Activated gamma-delta T cell treated with anti-CD3 and anti-CD28 coated beads, Interleukin-2, amount 50 U/mL, for 16 hours (primary cell): ENCODE measurements at places on chromosomes 3 and 15.

- no peak for DNase-seq
Observed at GRCh38 chr15:50970524-50970923, 62.0 kb downstream of the AP4E1 start.

DNA sequence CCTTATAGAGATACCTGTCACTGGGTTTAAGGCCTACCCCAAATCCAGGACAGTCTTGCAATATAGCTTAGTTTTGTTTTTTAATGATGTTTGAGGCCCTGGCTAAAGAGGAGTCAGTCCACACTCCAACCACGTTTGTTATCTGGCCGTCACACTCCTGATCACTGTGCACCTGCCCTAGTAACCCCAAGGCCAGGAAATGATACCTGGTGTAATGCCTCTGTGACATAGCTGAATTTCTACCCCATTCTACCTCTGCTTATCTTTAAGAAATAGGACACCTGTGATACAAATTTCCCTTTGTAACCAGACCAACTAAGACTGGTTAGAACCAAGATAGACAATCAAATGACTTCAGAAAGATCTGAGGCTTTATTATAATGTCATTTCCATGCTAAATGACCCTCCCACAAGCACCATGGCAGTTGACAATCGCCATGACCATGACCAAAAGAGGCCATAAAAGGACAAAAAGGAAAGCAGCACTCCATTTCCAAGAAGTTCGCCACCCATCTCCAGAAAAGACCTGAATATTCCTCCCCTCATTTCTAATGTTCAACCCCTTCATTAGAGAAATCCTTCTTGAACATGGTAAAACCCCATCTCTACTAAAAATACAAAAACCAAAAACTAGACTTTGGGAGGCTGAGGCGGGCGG lies 4.8 kb upstream of the RTP3 start:
- DNase-seq, result no peak

DNA sequence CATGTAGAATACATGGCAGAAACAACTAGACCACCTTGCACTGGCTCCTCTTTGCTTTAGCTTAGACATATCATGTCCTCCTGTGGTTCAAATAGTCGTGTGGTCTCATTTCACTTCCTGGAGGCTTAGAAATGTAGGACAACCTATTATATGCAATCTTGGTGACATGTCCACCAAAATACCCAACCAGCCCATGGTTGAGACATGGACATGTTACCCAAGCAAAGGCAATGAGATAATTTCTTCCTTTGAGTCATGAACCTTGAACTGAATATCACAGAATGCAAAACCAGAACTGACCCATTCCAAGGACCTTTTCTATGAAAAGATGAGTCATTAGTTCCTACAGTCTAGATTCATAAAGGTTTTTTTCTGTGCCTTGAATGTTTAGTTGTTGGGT lies 309.0 kb upstream of the MDFIC2 start:
- no peak for DNase-seq

DNA sequence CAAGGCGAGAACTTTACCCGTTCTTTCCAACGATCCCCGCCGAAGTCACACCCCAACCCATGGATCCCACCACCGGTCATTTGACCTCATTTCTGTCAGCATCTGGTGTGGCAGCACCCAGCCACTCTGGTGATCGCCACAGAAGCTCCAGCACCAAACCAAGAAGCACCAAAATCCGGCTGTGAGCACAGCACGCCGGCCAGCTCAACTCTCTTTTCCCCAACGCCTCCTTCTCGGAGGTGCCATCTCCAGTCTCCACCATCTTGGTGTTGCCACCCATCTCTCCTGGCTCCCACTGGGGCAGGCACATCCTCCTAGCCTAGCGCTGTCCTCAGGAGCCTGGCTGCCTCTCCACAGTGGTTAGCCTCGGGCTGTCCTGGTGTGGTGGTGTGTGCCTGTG lies 6.5 kb downstream of the MUC4 start:
- DNase-seq, result no peak

DNA sequence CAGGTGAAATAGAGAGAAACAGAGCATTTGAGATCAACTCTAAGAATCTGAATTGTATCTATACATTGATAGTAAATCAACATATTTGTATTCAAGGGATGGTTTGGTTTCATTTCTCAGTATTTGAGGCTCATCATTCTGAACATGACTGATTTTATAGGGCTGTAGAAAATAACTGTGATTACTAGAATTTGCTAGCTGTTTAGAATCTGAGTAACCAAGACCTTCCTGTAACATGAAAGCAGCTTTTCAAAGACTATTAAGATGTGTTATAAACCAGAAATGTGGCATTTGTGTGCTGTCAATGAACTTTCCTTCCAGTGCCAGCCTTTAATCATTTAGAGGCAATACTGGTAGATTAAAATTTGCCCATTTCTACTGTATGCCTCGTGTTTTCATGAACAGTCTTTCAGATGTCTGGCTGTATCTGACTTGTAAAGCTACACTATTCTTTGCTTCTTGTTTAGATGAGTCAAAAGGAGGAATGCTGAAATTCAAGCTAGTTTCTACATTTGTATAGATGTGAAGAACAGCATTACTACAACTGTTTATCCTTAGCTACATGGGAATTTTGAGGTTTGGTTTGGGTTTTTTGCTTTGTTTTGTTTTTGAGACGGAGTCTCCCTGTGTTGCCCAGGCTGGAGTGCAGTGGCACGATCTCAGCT lies 137.3 kb upstream of the BHLHE40 start:
- no peak for DNase-seq

DNA sequence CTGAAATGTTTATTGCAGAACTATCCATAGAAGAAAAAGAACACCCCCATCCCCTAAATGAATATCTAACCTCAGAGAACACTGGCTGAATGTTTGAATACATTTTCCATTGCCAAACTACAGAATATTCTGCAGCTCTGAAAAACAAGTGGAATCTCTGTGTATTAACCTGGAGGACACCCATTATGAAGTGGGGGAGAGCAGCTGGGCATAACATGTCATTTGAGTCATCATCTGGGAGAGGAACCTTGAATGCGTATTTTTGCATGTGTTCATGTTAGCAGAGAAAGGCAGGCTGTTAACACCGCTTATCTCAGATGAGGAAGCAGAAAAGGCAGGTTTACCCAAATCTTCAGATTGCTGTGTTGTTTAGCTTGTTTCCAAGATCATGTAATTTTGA lies 31.5 kb downstream of the ESYT3 start:
- no peak for DNase-seq

DNA sequence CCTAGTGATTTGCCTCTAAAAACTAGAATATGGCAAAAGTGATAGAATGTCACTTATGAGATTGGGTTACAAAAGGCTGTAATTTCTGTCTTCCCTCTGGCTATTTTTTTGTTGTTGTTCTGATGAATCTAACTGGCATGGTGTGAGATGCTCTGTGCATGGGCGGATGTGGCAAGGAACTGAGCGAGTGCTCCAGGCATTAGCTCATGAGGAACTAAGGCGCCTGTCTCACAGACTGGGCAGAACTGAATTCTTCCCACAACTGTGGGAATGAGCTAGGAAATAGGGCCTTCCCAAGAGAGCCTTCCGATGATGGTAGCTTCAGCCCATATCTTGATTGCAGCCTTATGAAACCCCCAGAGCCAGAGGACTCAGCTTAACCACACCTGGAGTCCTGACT lies 222.5 kb downstream of the NR2F2 start:
- no peak for DNase-seq

DNA sequence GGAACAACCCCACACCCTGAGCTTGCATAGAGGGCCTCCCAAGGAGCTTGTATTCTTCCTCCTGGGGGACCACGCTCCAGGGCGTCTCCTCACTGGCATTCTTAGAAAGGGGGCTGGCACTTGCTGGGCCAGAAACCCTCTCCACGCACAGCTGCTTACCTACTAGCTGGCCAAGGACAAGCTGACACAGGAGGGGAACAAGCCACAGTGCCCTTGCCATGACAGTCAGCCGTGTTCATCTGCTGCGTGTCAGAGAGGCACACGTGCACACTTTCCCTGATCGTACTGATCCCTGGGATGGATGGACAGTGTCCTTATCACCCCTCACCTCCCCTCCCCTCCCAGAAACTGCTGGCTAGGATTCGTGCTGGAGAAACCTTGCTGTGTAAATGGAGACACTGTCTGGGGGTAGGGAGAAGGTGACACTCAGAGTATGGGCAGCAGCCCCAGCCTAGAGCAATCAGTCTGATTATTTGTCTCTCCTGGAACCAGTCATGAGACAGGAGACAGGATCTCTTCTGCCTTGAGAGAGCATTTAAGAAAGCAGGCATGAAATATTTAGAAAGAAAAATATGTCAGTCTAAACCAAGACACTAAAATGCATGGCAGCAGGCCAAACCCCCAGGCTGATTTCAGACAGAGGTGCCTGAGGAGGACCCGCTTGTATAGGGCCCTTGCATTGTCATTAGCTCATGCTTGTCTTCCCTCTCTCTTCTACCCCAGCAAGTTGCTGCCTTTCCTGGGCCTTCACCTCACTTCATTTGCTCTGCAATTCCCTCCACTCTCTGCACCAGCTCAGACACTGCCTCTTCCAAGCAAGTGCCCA lies 311.8 kb upstream of the TRIM42 start:
- DNase-seq, result no peak

GRCh38 chr3:102026656-102027055 lies 177.3 kb downstream of the NFKBIZ start:
- DNase-seq, result no peak
